Activated CD8-positive, alpha-beta memory T cell treated with anti-CD3 and anti-CD28 coated beads for 1 hour (primary cell): ENCODE measurements at places on chromosomes 4 and X.

GRCh38 chrX:102846544-102847236 is 90.4 kb upstream of the RAB40AL start:
- no peak for DNase-seq

DNA sequence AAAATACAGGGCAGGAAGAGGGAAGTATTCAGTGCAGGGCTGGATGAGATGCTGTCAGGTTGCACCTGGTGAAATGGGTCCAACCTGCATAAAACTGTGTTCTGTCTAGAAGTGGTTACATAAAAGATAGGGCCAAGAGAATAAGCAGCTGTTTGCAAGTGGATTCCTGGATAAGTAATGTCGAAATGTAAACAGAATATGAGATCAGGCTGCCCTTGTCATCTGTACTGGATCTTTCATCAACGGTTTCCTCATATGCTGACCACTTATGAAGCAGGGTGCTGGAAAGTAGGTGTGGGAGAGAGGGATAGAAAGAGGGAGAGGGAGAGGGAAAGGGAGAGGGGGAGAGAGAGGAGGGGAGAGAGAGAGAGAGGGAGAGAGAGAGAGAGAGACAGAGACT is 349.8 kb upstream of the CPEB2 start:
- DNase-seq, result no peak

- DNase-seq, result no peak
Observed at GRCh38 chr4:5114950-5115349, 63.7 kb downstream of the STK32B start.

GRCh38 chrX:14440106-14440505 is 89.2 kb upstream of the GLRA2 start:
- no peak for DNase-seq

- DNase-seq, result no peak
Observed at GRCh38 chr4:92012899-92013867, 290.6 kb upstream of the GRID2 start.

DNA sequence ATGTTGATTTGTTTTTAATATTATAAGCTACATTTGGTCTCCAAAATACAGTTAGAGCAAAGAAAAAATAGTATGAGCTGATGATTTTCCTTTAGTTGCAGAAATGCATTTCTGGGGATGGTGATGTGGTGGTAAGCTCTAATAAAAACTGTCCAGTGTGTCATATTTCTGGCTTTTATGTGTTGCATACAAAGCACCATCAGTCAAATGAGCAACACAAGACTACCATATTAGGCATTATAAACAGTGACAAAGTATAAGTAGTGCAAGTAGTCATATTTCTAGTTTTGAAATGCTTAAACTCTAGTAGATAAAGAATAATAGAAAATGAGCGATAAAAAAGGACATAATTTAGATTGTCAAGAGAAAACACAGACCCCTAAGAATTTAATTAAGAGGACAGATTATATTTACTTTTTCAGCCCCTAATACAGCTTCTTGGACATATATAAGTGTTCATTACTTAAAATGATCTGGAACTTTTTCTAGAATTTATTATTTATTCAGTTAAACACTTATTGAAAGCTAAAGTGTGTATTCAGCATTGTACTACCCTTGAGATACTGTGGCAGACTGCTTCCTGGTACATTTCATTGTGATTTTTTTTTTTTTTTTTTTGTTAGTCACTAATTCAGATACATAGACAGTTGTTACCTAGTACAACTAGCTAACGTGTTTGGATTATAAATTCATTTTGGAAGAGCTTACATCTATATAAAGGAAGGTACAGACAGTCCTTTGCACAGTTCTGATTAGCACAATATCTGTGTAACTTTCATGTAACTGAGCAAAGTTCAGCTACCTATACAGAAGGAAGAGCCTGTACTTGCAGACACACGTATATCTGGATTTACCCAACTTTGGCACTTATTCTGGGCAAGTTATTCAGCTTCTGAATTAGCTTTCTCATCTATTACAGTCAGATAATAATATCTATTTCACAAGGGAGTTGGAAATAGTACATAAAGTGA is 22.3 kb downstream of the RAP1GDS1 start:
- no peak for DNase-seq

GRCh38 chr4:185532293-185532692 is 3.0 kb downstream of the PDLIM3 start:
- no peak for DNase-seq

DNA sequence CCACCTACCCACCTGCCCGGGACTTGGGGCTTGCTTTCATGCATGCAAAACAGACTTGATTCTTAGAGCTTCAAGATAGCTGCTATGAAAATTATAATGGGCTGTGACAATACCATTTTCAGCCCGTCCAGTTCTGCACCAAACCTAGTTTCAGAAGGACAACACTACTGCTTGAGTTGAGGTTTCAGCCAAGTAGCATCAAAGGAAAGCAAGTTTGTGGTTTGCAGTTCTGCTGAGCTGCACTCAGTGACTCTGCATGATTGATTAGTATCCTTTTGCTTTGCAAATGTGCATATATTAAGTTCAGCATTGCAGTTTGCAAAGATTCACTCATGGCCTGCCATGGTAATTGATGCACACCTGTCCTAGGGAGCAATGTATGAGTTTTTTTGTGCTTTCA is 442.7 kb downstream of the RPA4 start:
- no peak for DNase-seq

- DNase-seq, result no peak
Observed at GRCh38 chrX:39194673-39195072, 393.4 kb downstream of the MID1IP1 start.

DNA sequence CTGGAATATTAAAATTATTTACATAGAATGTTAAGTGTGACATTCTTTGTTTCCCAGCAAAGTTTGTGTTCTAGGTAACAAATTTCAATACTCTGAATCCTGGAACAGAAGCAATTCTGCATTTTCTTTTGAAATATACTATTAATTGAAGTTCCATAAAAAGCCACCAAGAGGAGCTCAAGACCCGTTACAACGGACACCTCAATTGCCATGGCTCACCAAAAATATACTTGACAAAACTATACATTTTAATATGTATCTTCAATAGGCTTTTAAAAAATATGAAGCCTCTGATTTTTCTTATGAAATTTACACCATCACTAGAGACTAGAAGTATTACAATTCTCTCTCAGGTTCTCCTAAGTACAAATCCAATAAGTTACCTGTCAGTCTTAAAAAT is 111.4 kb downstream of the NYX start:
- DNase-seq, result no peak
